Esophagus mucosa (tissue), 1 donor: ENCODE measurements at places on chromosomes 13 and 19. TPM values are rescaled to one million over a fixed set of nuclear protein-coding genes. Genes with fewer than 3 reads are reported as not detected.
A peak's percentile ranks its signal among the peaks of the same experiment; 100 is the strongest.

GRCh38 chr13:97364031-97364430 is 69.9 kb upstream of the RAP2A start:
- no peak for ATAC-seq

DNA sequence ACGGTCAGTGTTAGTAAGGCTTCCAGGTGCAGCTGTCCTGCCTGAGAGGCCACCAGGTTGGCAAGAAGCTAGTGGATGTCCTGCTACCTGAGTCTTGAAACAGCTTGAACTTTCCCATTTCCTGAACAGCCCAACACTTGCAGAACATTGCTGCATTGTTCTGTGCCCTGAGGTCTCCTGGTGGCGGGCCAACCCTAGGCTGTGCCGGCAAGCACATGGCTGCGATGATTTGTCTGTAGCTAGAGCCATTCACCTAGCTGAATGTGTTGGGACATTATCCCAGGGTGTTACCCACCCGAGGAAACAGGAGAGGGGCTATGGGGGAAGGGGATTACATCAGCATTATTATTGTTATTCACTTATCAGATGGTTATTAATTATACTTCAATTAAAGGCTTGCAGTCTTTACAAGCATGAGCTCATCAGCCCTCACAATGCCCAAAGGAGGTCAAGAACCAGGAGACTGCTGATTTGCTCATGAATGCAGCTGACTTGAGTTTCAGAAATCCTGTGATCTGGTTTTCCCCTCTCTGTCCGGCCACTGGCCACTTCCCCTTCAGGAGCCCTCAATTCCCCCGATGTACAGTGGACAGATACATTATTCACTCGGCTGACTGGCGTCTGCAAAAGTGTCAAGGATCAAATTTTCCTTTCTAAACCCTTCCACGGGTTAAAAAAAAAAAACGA is 187.6 kb upstream of the TSC22D1 start:
- peak; percentile 30 for ATAC-seq

DNA sequence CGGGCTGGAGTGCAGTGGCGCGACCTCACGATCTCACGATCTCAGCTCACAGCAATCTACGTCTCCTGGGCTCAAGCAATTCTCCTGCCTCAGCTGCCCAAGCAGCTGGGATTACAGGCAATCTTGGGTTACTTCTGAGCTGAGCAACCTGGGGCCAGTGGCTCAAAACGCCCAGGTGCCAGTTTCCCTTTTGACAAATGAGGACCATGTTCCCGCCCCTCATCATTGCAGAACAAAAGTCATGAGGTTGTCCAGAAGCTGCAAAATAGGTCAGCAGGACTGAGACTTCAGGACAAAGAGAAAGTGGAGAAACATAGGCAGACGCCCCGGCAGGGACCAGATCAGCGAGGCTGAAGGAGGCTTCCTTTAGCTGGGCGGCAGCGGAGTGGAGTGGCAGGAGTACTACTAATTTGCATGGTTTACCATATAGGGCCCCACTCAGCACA is 3.3 kb upstream of the ADGRE5 start:
- no peak for ATAC-seq

ZNF160 gene
- 9.2 TPM for total RNA-seq

- no peak for ATAC-seq
Measured at GRCh38 chr19:33429891-33430673, 56.6 kb downstream of the CEBPG start.

DNA sequence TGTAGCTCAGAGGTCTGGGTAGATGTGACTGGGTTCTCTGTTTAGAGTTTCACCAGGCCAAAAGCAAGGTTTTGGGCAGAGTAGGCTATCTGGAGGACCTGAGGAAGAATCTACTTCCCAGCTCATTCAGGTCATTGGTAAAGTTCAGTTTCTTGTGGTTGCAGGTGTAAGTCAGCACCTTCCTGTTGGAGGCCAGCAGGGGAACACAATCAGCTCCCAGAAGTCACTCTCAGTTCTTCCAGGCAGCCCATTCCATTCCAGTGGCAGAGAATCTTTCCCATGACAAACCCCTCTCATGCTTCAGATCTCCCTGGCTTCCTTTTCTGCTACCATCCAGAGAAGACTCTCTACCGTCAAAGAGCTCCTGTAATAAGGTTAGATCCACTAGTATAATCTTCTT is 176.2 kb upstream of the UFM1 start:
- ATAC-seq: no peak

LHFPL6 gene
- total RNA-seq: 3.3 TPM
